ENCODE measurements at places on chromosomes 12 and 14.

DNA sequence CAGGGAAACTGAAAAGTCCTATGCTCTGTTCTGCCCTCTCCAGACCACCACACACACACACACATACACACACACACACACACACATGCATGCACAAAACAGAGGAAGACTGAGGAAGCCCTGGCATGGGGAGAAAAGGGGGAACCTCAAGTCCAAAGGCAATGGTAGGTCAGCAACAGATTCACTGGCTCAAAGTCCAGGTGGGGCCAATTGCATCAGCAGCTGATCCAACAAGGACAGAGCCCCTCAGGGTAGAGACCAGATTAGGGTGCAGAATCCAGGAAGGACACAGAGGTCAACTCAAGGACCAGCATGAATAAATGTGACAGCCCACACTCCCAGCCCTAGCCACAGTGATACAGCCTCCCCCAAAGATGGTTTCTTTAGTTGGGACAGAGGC, 425.0 kb upstream of the SOX5 start:
- DNase-seq = no peak

- DNase-seq = no peak
Observed at GRCh38 chr14:98834119-98834518, 437.9 kb downstream of the BCL11B start.

DNA sequence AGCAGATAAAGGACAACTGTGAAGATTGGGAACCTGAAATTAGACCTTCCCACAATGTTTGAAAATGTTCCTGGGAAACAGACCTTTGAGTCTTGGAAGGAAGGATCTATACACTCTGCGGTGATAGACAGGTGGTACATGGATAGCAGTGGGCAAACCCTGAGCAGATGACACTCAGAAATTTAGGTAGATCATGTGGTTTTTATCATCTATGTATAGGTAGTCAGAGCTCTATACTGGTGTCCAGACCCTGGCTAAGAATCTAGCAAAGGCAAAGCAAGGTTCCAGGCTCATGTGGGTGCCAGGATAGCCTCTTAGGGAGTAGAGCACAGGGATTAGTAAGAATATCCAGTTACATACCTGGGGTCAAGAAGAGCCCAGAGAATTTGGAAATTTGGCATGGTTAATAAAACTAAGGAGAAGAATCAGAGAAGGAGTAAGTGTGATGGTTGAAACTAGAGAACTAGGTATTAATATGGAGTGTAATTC, 331.2 kb upstream of the FBXO33 start:
- DNase-seq = no peak

GRCh38 chr12:127081058-127081457, 1185.9 kb upstream of the TMEM132C start:
- DNase-seq = no peak

DNA sequence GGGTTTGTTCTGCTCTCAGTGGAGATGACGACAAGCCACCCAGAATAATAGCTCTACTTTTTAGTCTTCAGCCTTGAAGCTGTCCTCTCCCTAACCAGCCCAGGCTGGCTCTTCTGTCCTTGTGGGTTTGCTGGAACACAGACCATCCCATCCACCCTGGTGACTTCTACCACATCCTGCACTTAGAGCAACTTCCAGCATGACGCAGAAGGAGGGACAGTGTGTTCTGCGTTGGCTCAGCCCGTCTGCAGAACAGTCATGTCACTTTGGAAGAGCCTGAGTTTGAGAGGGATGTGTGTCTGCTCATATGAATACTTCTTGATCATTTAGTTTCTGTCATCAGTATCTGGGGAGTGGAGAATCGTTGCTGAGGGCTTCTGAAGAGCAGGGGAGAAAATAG, 198.0 kb downstream of the CACNA1C start:
- DNase-seq = no peak

DNA sequence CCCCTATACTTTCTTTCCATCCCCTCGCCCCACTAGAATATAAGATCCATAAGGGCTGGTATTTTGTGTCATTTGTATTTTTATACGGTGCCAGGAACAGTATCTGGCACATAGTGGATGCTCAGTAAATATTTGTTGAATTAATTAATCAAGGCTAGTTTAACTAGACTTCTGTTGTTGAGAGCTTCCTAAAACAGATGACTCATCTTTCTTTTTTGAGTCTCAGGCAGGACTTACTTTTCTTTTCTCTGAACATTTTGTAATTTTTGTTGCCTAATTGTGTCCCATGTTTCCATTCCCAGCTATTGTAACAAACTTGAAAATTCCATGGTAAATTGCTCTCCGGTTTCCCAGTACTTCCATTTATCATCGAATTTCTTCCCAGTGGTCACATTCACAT, 16.7 kb downstream of the STK38L start:
- peak; percentile 44 for DNase-seq

DNA sequence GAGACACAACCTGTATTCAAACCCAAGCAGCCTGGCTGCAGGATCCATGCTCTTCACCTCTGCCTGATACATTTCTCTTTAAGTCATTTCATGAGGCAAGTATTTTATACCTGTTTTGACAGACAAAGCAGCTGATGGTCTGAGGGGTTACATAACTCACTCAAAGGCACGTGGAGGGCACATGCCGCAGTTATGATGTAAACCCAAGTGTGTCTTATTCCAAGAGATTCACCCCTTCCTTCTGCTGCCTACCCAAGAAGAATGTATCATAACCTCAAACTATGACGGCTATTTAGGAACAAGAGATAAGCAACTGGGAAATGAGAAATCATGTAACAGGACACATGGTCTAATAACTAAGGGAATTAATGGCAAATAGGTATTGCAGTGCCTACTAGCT, 329.8 kb upstream of the TMPO start:
- DNase-seq = no peak

GRCh38 chr12:79547735-79548609, 142.8 kb downstream of the PAWR start:
- DNase-seq = peak; percentile 36

DNA sequence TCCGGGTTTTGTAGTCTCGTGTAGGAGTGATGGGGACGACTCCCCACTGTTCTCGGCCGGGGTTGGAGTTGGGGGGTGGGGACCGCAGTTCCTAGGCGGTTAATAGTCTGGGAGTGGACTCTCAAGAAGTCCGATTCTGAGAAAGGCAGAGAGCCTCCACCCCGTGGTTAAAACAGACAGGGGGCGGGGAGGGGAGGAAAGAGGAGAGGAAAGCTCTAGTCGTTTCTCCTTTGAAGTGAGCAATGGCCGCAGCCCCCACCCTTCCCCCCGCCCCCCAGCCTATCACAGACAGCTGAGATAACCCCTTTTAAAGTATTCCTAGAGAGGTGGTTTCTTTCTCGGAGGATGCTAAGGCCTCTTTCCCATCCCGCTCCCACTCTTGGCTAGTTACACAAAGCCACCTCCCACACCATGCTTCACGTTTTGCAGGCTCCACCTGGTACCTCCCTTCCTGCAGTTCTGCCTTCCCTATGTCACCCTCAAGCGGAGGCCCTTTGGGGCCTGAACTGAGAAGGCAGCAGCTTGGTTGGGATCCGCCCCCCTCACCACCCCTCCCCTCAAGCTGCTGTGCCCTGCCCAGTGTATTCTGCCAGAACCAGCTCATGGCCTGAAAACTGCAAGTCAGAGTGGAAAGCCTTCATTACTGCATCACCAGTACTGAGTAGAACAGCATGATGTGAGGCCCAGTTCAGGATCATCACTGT, 853 bp downstream of the USP5 start:
- no peak for DNase-seq

- no peak for DNase-seq
Observed at GRCh38 chr14:91067186-91067585, 6.7 kb upstream of the RPS6KA5 start.

GRCh38 chr14:18660585-18660922, 59.6 kb downstream of the OR11H12 start:
- DNase-seq = no peak

- DNase-seq = no peak
Observed at GRCh38 chr14:33949411-33949893, 1.4 kb downstream of the EGLN3 start.

- no peak for DNase-seq
Observed at GRCh38 chr14:74653386-74654138, 41.5 kb upstream of the LTBP2 start.

DNA sequence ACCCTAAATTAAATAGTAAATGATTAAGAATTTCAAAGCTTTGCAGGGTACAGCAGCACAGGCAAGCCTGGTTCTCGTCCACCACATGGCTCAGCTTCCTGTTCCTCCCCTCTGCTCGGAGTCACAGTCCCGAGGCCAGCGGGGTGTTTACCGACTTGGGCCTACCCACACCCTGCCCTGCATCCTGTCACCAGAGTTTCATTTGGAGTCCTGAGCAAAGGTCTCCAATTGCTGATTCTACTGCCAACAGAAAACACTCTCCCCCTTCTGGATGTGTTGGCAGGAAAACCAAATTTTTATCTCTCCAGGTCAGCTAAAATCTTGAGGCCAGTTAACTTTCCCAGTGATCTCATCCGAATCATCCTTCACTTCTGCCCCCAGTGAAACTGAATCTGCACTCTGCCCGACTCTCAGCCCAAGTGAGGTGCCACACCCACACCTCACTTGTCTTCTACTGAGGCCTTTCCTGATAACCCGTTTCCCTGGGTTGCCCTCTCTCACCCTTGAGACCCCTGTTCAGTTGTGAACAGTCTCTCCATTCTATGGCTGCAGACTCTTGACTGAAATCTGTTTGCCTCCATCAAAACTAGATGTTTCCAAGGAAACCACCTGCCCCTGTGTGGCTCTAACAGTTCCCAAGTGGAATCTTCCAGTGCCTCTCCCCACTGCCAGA, 71.2 kb downstream of the VCPKMT start:
- DNase-seq = peak; percentile 87

DNA sequence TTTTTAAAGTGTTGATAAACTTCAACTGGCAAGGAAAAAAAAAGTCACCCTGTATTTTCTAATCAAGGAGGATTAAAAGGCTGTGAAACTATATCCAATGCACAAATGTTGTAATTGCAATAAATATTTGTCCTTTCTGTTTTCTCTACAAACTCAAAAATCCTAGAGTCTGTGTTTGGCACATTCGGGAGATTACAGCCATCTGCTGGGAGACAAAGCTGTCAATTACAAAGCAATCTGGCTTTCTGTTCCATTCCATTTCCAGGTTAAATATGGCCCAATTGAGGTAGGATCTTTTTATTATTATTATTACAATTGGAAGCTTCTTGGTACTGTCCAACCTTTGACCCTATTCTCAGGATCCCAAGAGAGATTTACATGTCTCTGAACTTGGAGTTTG, 295.9 kb downstream of the DIO2 start:
- no peak for DNase-seq

DNA sequence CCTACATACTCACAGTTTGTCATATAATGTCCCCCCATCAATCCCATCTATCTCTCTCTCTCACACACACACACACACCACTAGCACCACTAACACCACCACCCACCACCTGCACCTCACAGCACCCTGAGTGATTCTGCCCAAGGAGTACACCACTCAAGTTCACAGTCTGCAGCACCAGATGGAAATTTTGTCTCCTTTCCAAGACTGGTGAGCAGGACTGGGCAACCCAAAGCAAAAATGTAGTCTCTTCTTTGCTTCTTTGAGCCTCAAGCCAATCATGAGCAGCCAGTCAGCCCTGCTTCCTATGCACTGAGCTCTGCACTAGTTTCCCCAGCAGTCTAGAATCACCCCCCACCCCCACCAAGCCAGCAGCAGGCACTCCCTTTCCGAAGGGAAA, 15.0 kb upstream of the ARMH4 start:
- DNase-seq = no peak

DNA sequence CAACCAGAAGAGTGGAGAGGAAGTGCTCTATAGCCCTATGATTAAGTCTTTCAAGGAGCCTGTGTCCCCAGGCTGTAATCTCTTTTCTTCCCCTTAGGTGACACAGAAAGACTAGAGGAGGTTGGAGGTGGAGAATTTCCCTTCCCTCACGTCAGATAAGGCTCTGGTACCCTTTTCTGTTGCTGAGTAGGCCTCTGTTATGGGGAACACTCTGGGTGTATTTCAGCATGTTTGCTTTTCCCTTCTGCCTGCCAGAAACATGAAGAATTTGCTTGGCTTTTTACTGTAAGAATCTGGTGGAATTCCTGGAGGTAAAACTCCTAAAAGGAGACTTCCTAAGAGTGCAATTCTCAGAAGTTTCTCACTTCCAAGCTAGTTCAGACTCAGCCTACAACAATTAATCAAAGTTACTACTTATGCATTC, 58.3 kb downstream of the SIX1 start:
- no peak for DNase-seq

- DNase-seq = peak; percentile 97
Observed at GRCh38 chr14:103121846-103122584, 1.2 kb upstream of the TNFAIP2 start.

DNA sequence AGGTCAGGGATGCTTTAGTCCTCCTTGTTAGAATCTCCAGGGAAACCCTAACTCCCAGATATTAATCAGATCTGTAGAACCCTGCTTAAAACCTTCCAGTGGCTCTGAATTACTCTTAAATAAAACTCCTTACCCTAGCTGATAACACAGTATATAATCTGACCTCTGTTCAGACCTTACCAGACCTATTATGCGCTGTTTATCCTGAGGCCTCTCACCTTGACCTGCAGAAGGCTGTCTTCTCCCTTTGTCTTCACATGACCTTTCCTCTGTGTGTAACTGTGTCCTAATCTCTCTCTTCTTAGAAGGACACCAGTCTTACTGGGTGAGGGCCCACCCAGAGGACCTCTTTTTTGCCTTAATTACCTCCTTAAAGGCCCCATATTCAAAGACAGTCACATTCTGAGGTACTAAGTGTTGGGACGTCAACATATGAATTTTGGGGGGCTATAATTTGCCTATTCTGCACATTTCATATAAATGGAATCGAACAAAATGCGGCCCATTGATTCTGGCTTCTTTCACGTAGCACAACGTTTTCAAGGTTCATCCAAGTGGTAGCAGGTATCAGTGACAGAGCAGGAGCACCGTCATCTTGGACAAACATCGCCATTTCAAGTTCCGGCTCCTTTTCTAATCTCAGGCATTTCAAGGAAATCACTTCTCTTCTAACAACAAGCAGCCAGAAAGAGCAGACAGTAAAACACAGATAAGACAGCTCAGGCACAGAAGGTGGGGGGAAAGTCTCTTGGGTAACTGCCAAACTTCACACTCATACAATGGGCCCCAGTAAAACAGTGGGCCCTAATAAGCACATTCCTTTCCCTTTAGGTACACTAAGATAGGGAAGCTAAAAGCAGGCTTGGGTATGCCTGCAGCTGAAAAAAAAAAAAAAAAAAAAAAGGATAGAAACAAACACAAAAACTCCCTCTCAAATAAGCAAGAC, 200.2 kb upstream of the NUDT4 start:
- DNase-seq = no peak

GRCh38 chr14:65142429-65142828, 40.1 kb upstream of the MAX start:
- DNase-seq = no peak

- DNase-seq = no peak
Observed at GRCh38 chr14:33951183-33951840, 438 bp upstream of the EGLN3 start.

GRCh38 chr14:101619484-101619883, 58.2 kb downstream of the DIO3 start:
- DNase-seq = no peak

GRCh38 chr14:75446447-75446846, 18.6 kb downstream of the JDP2 start:
- no peak for DNase-seq

- no peak for DNase-seq
Observed at GRCh38 chr12:130156652-130157275, 5.5 kb upstream of the FZD10 start.
